Glomerular endothelial cell (primary cell): ENCODE measurements at places on chromosomes 7 and 10. TPM values are rescaled to one million over a fixed set of nuclear protein-coding genes. Genes with fewer than 3 reads are reported as not detected.

The HOXA7 gene
- total RNA-seq = 12.5 and 17.7 TPM in 2 replicates

GRCh38 chr10:52453501-52453900 lies 139.4 kb downstream of the DKK1 start:
- DNase-seq = no peak

The CAMK1D gene
- 2.0 and 2.8 TPM in 2 replicates for total RNA-seq

The SH3PXD2A gene
- 21.7 and 24.9 TPM in 2 replicates for total RNA-seq

GRCh38 chr10:94172332-94172731 lies 178.6 kb downstream of the PLCE1 start:
- no peak for DNase-seq

DNA sequence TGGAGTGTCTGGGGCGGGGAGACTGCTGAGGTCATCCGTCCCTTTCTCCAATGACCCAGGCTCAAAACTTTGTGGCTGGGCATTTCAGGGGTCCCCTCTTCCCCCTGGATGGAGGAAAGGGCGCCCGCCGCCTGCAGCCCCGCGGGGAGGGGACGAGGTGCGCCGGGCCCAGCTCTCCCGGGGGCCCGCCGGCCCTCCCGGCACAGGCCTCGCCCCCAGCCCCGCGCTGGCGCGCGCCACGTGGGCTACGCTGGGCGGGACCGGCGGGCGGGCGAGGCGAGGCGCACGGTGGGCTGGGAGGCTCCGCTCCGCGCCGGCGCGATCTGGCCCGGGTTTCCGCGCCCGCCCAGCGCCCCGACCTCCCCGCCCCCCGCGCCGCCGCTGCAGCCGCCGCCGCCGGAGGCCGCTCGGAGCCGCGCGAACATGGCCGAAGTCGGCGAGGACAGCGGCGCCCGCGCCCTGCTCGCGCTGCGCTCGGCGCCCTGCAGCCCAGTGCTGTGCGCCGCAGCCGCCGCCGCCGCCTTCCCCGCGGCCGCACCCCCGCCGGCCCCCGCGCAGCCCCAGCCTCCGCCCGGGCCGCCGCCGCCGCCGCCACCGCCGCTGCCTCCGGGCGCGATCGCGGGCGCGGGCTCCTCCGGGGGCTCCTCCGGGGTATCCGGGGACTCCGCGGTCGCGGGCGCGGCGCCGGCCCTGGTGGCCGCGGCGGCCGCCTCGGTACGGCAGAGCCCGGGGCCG lies at the start of gene FOXK1:
TSS of gene FOXK1 (plus strand) at position 410 of the 735 bp plus-strand sequence. CDS start at position 424, 14 bp downstream.
- no peak for DNase-seq

- DNase-seq = no peak
Measured at GRCh38 chr10:101504438-101504837, 83.6 kb downstream of the POLL start.

- DNase-seq = no peak
Measured at GRCh38 chr7:49772916-49773217, 571 bp upstream of the VWC2 start.

GRCh38 chr7:91411060-91411459 lies 146.8 kb downstream of the FZD1 start:
- no peak for DNase-seq

The COBL gene
- total RNA-seq = not detected in 2 replicates

DNA sequence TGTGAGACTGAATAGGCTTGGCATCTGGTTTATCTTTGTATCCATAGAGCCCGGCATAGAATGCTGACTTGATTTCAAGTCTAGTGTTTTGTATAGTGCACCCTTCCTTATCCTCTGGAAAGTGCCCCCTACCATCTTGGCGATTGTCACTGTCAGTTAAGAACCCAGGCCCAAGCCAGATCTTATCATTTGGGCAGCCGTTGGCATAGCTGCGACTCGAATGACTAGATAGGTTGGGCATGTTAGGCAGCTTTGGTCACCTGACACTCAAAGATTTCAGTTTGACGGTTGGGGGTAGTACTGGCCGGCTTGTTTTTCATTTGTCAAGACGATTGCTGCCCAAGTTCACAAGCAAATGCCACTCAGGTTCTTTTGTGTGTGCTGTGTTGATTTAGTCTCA lies 6.6 kb downstream of the NIPSNAP2 start:
- no peak for DNase-seq

DNA sequence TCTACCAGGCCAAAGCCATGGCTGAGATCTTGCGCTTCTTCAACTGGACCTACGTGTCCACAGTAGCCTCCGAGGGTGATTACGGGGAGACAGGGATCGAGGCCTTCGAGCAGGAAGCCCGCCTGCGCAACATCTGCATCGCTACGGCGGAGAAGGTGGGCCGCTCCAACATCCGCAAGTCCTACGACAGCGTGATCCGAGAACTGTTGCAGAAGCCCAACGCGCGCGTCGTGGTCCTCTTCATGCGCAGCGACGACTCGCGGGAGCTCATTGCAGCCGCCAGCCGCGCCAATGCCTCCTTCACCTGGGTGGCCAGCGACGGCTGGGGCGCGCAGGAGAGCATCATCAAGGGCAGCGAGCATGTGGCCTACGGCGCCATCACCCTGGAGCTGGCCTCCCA lies 142.7 kb downstream of the GRM3 start:
- DNase-seq = no peak

The WDR86 gene
- total RNA-seq = 1.5 and 4.3 TPM in 2 replicates
